Diencephalon (tissue), 1 donor: ENCODE measurements at places on chromosomes 2 and 18. TPM values are rescaled to one million over a fixed set of nuclear protein-coding genes. Genes with fewer than 3 reads are reported as not detected.

Gene SERPINB2
- total RNA-seq: 0.23 TPM

Gene PHOSPHO2
- total RNA-seq: 19.8 TPM

Gene ADGRF3
- not detected for total RNA-seq

Gene PARD3B
- total RNA-seq: 16.8 TPM

Gene TWSG1
- 30.2 TPM for total RNA-seq

Gene ATP6V1B1
- not detected for total RNA-seq

Gene TXNL1
- total RNA-seq: 63.4 TPM

Gene SATB2
- 20.8 TPM for total RNA-seq

Gene UGT1A4
- total RNA-seq: not detected

Gene ERICH2
- 1.6 TPM for total RNA-seq

Gene SLC14A1
- total RNA-seq: 5.1 TPM

Gene CCDC74A
- 10.4 TPM for total RNA-seq

Gene CWC22
- total RNA-seq: 27.2 TPM

Gene IL1RN
- total RNA-seq: not detected

Gene VIT
- 0.23 TPM for total RNA-seq

Gene SOS1
- total RNA-seq: 36.0 TPM

Gene TUBA3E
- not detected for total RNA-seq

Gene NPPC
- total RNA-seq: 4.4 TPM

Gene CGREF1
- total RNA-seq: 28.8 TPM

Gene LPIN1
- 36.0 TPM for total RNA-seq

Gene ASB18
- total RNA-seq: 1.6 TPM

Gene EFHD1
- total RNA-seq: 3.7 TPM

Gene PDCD1
- total RNA-seq: 0.23 TPM

Gene OTOS
- not detected for total RNA-seq

Gene COX7A2L
- 186 TPM for total RNA-seq

Gene UGT1A5
- total RNA-seq: not detected

Gene TLX2
- total RNA-seq: not detected

Gene GKN2
- not detected for total RNA-seq

Gene UGT1A3
- total RNA-seq: not detected

Gene SPEG
- 18.2 TPM for total RNA-seq

Gene TUBA4A
- 16.4 TPM for total RNA-seq

Gene KATNAL2
- 5.8 TPM for total RNA-seq

Gene TTN
- 2.3 TPM for total RNA-seq

Gene ALKAL2
- total RNA-seq: 1.4 TPM

Gene SLC9A4
- total RNA-seq: 0.69 TPM

Gene DUSP2
- 5.5 TPM for total RNA-seq

Gene CPO
- not detected for total RNA-seq

Gene ZNF532
- 174 TPM for total RNA-seq

Gene DSG4
- total RNA-seq: not detected

Gene CNTNAP5
- 66.2 TPM for total RNA-seq

Gene EPB41L5
- 84.7 TPM for total RNA-seq

Gene SLC38A11
- total RNA-seq: 4.4 TPM

Gene DIS3L2
- 48.4 TPM for total RNA-seq

Gene CTAGE1
- not detected for total RNA-seq

Gene ST6GAL2
- total RNA-seq: 170 TPM

Gene SH3BP4
- 20.5 TPM for total RNA-seq

Gene ELOA2
- not detected for total RNA-seq

Gene APLF
- 17.8 TPM for total RNA-seq

Gene FOXD4L1
- 0.69 TPM for total RNA-seq

Gene FTCDNL1
- total RNA-seq: 4.8 TPM

Gene C18orf63
- total RNA-seq: not detected

Gene KCNIP3
- total RNA-seq: 12.7 TPM

Gene POTEC
- total RNA-seq: 0.46 TPM

Gene CYP26B1
- 2.1 TPM for total RNA-seq

Gene PRSS56
- 1.6 TPM for total RNA-seq

Gene REG3A
- total RNA-seq: not detected
